Activated CD8-positive, alpha-beta memory T cell treated with anti-CD3 and anti-CD28 coated beads for 48 hours (primary cell): ENCODE measurements at places on chromosomes 3 and 15.

DNA sequence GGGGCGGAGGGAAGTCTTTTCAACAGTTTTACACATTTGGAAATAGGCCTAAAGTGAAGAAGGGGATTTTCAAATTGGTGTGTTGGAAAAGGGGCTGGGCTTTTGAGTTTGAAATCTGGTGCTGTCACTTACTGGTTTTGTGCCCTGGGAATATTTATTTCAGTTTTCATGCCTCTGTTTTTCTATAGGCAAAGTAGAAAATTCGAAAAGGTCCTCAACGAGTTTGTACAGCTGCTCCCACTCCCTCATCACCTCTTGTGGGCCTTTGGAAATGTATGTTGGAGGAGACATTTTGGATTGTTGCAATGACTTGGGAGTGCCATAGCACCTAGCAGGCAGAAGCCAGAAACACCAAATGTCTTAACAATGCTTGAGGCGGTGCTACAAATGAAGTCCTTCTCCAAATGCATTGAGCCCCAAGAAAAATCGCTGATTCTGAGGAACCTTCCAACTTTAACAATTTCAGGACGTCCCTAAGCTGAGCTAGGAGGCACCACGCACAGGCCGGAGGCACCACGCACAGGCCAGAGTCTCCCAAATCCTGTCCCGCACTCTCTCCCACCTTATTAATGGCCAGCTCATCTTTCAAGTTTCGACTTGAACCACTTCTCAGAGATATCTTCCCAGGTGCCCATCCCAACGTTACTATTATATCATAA is 639 bp upstream of the POLR2M start:
- no peak for DNase-seq

GRCh38 chr3:43074901-43075689 is 30.8 kb downstream of the POMGNT2 start:
- DNase-seq: no peak

- DNase-seq: no peak
Measured at GRCh38 chr15:100457201-100457600, 71.5 kb downstream of the CERS3 start.

DNA sequence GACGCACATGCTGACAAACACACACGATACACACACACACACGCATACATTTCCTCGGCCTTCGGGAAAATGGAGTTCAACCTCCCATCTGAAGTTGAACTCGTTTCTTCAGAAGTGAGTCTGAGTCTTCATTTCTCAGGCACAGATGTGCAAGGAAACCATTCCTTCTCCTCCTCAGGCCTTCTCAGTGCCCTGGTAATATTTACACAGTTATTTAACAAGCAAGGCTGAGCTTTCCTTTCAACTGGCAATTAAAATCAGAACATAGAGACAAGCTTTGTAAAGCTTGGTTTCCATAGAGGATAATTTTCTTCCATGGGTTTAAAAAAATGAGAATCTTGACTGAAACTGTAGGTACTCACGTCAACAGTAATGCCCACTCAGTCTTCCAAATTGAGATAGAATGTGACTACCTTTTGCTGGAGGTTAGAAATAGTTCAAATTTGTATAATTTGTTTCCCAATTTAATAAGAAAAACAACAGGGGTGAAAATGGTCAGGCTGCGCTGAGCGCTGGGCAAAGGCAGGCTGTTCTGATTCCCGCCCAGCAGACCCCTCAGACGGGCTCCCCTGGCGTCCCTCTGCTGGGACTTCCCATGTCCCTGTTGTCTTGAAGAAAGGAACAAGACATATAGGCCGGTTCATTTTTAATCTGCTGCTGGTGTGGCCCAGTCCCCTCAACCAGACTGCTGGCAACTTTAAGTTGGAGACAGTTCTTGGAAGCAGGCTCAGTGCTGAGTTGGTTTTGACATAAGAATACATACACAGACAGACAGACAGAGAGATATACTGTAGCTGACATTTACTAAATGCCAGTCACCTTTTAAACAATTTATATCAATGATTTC is 174.3 kb downstream of the XXYLT1 start:
- no peak for DNase-seq

GRCh38 chr3:76497636-76498035 is 542.3 kb upstream of the ROBO2 start:
- DNase-seq: no peak

DNA sequence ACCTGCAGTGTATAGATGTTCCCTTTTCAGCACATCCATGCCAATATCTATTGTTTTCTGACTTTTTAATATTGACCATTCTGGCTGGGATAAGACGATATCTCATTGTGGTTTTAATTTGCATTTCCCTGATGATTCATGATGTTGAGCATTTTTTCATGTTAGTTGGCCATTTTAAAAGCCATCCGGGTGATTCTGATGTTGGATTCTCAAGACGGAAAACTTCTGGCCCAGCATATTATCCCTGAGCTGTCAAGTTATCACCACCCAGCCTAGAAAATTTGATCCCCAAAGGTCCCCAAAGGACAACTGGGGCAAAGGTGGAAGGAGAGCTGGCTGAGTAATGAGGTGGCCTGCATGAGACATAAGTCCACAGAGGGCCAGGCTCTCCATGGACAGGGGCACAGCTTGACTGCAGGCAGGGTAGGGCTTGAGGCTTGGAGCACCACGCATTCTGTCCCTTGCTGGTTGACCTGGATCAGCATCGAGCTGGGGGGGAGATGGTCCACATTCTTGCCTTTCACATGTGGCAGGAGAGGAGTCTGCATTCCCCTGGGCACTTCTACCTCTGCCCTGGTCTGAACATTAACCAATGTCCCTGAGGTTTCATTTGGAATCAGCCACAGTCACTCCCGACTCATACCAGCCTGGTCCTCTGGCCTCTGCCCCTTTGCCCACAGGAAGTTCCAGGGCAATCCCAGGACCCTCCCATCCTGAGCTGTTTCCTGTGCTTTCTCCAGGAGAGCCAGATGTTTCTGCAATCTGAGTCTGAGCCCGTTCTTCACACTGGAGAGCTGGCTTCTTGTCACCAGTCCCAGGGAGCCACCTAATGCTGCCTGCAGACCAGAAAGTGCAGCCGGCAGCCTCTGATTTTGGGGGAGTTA is 69.2 kb downstream of the ISG20 start:
- no peak for DNase-seq

GRCh38 chr3:138412821-138413551 is 21.4 kb upstream of the ESYT3 start:
- DNase-seq: no peak
